Large intestine (tissue), 12 donors: ENCODE measurements at places on chromosomes 7 and 10.

DNA sequence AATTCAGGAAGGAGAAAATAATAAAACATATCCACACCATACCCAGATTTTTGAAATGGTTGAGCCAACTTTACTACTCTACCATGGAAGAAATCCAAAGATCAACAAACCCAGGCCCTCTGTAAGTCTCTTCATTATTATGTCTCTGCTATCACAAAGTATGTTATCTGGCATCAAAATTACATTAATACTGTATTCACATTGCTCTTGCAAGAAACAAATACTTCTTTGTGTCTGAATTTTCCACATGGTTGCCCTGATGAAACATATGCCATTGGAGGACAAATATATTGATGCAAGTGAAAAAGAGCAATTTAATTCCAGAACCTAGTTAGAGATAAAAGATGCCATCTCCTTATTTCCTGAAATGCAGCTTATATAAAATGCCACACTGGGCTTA is 204.0 kb downstream of the FZD1 start:
- DNase-seq = no peak

DNA sequence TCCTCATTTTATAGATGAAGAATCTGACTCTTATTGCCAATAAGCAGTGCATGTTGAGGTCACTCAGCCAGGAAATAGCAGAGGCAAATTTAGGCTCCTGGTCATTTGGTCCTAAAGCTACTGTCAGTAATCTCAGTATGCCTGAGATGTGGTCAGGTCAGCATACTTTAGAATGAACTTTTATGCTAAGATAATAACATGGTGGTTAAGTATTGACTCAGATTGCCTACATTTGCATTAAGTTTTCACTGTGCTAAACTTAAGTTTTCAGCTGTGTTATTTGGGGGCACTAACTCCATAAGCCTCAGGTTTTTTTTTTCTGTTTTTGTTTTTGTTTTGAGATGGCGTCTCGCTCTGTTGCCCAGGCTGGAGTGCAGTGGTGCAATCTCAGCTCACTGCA is 35.9 kb upstream of the CCSER2 start:
- no peak for DNase-seq

- DNase-seq = no peak
These were observed 188.1 kb upstream of the STEAP1 start for GRCh38 chr7:89966067-89966664.

GRCh38 chr7:73633323-73633722 is 9.0 kb upstream of the MLXIPL start:
- DNase-seq = no peak

- no peak for DNase-seq
These were observed 73.4 kb upstream of the LAMB4 start for GRCh38 chr7:108203537-108203936.

GRCh38 chr7:65285906-65286864 is 87.5 kb upstream of the ZNF92 start:
- DNase-seq = no peak

DNA sequence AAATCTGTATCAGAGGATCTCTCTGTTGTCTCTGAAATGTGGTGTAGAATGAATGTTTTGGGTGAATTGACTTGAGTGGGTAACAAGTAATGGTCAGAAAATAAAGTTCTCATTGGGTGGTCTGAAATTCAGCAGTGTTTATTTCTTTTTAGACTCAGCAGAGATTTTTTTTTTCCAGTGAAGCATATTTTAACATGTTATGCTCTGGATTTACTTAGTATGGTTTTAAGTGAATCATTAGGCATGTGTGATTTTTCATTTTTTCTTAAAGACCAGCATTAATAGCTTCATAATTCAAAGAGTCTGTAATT is 63.5 kb downstream of the REEP3 start:
- no peak for DNase-seq

DNA sequence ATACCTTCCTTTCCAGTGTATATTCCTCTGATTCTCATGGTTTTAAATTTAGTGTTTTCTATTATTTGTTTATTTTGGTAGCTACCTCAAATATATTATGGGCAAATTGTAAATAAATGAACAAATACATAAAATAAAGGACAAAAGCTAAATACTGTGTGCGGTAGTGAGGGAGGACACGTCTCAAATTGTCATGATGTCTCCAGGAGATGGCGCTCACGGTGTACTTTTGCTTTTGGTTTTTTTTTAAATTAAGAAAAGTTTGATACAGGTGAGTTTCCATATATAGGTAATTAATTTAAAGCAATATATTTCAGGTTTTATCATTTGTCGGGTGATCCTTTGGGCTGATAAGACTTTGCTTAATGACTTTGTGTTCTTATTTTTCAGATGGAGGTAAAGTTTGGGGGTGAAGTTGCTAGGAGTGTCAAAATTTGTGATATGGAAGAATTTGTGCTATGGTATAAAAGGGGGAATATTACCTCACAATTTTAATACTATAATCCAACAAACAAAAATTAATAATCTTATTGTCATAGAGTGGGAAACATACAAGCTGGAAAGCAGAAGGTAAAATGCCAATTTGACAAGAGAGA is 68.4 kb upstream of the TMEM229A start:
- DNase-seq = peak; percentile 9

DNA sequence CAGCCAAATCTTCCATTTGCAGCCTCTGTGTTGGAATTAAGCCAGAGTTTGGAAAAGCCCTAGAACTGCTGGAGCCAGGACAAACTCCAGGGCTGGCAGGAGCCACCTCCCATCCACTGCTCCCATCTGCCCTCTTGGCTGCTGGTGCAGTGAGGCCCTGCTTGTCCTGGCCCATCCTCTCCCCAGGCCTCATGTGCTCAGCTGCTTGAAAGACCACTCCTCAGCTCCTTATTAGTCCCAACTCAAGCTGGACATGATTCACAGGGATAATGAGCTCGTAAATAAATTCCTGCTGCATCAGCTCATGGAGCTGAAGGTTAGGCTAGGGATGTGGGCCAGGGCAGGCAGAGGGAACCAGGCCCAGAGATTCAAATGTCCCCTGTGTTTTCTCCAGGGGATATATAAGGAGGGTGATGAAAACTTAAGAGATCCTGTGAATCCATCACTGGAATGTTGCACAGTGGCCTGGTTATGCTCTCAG is 282.8 kb downstream of the RPS24 start:
- no peak for DNase-seq

GRCh38 chr7:64035388-64035787 is 9.8 kb upstream of the ZNF727 start:
- DNase-seq = no peak

GRCh38 chr7:86929293-86930109 is 130.0 kb downstream of the ELAPOR2 start:
- no peak for DNase-seq

- DNase-seq = no peak
These were observed 9.3 kb downstream of the DAGLB start for GRCh38 chr7:6438427-6438826.

DNA sequence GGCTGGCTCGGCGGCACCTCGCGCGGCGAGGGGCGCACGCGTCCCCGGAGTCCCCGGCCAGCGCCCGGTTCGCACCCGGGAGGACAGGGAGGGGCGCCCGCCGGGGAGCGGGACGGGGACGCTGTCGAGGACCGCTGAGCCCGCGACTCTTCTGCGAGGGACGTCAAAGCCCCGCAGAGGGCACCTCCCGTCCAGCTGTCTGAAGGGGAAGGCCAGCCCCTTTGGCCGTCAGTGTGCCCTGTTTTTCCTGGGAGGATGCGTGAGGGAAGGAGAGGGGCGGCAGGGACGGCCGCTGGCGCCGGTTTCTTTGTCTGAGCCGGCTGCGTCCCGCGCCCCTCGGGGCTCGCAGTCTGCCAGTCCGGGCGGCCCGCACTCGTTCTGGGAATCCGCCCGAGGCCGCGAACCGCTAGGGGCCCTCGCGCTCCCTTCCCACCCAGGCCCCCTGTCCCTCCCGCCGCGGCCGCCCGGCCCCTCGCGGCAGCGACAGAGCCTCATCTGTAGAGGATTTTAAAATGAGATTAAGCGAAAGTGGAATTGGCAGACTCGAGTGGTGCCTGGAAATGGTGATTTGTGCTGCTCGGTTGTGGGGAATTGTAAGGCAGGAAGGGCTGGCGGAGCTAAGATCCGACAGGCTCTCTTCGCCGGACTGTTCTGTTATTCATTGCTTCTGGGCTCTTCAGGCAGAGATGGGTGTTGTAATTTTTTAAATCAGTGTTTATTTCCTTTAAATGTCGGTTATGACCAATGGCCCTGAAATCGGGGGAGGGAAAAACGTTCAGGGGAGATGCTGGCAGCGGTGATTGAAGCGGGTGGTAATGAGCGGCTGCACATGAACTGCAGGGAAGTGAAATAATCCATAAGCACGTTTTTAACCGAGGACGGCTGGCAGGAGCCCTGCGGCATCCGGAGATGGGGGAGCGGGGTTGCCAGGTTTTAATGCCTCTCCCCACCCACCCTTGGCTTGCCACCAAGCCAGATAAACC is 618 bp upstream of the RELN start:
- DNase-seq = no peak

- no peak for DNase-seq
These were observed 43.3 kb upstream of the MEOX2 start for GRCh38 chr7:15729746-15730145.

GRCh38 chr10:97883092-97883485 is 33.4 kb downstream of the GOLGA7B start:
- DNase-seq = no peak

- DNase-seq = peak; percentile 42
These were observed 692 bp downstream of the CARD11 start for GRCh38 chr7:3042861-3043489.

DNA sequence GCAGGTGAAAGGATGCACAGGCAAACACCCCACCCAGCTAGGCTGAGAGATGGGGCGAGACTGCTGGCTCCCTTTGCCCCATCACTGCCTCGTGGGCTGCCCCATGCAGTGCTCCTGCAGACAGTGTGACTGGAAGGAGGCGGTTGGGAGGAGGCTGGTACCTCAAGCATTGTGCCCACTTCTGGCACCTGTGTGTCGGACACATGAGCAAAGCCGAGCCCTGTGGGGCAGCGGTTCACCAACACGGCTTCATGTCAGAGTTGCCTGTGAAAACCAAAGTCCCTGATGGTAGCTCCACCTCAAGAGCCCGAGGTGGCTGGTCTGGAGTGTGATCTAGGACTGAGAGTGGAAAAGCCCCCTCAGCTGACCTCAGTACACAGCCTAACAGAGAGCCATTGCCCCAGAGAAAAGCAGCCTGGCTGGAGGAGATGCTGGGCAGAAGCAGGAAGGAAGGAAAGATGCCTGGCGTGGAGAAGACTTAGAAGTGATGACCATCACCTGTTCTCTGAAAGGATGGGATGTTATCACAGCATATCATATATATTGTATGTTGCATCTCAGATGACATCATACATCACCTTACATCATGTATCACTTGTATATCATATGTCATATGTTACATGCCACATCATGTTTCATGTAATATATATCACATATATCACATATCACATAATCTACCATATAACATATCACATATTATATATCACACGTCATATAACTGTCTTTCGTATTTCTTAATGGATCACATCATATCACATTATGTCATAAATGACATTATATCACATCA is 75.6 kb downstream of the ADCY1 start:
- no peak for DNase-seq

DNA sequence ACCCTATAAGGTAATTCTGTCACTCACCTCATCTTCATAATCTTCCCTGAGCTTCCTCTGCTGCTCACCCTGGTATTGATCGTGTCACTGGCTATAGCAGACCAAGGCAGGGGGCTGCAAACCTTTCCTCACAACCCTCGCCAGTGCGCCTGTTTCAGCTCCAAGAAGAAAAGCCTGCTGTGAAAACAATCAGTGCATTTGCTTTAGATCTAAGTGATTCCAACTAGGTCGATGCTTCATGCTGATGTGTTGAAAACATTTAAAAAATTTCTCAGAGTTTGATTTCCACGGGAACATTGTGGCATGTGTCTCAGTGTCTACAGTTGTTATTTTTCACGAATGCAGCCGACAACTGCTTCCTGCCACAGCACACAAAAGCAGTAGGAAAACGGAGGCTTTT is 27.3 kb downstream of the POU6F2 start:
- no peak for DNase-seq

DNA sequence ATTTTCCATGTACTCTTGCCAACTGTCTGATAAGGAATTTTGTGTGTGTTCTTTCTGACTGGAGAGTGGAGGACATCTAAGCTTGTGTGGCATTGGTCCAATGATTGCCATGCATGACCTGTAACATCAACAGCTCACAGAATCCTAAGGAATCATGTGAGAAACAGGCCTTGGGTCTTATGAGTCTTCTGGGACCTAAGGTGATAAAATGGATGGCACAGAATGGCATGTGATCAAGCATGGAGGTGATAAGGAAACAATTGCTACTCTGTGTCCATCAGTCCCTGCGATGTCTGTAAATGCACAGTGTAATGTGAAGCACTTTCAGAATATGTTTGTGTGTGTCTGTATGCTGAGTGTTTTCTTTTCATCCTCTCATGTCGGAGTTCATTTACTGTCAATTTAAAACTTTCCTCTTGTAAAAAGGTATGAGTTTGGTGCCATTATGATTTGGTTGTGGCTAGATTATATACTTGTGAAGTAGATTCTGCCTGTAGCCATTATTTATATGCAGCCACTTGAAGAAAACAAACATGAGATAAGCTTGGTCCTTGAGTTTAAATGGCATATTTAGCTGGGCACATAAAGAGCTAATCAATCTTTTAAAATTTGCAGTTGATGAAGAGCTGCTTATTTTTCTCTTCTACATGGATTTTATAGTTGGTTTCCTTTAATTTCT is 127.5 kb downstream of the VPS50 start:
- DNase-seq = no peak

GRCh38 chr10:74088722-74089121 is 61.9 kb downstream of the AP3M1 start:
- no peak for DNase-seq

DNA sequence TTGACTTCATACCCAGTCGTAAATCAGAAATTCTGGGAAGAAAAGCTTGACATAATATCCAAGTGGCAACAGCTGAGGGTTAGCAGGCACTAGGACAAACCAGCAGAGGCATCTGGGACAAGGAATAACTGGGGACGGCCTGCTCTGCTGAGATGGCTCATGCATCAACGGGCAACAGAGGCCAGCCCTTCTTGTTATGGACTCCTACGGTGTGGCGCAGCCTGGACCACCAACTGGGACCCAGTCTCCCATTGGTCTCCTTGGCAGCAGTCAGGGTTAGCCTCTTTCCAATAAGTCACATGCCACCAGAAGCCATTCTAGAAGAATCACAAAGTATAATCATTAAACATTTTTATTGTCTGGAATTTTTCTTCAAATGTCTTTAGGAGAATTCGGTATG is 15.0 kb downstream of the FGFR2 start:
- DNase-seq = no peak

GRCh38 chr7:1254281-1255079 is 21.8 kb downstream of the UNCX start:
- peak; percentile 78 for DNase-seq

GRCh38 chr10:85548034-85548433 is 818.6 kb downstream of the GRID1 start:
- peak; percentile 37 for DNase-seq

GRCh38 chr10:17174626-17175025 is 26.8 kb downstream of the TRDMT1 start:
- no peak for DNase-seq

GRCh38 chr7:144513334-144513733 is 109.8 kb upstream of the NOBOX start:
- DNase-seq = peak; percentile 29

DNA sequence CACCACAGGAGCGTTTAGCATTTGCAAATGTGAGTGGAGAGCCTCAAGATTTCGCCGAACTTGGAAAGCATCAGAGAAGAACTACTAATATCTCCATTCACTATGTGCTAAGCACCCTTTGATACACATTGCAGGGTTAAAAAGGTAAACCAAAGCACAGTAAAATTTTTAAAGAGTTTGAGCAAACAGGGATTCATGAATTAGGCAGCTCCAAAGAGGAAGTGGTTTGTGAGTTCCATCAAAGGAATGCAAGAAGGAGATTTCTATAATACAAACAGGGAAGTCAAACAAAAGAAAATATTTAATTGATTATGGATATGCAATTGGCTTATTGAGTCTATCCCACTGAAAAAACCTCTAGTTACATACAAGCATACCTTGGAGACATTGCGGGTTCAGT is 81.1 kb upstream of the TMEM72 start:
- DNase-seq = no peak
